Effector CD4-positive, alpha-beta T cell (primary cell): ENCODE measurements at places on chromosomes 3 and 15.
A peak's percentile ranks its signal among the peaks of the same experiment; 100 is the strongest.

- no peak for DNase-seq
Measured at GRCh38 chr3:48474619-48475018, 28.1 kb downstream of the ATRIP start.

- no peak for DNase-seq
Measured at GRCh38 chr3:129635656-129636055, 29.2 kb upstream of the PLXND1 start.

DNA sequence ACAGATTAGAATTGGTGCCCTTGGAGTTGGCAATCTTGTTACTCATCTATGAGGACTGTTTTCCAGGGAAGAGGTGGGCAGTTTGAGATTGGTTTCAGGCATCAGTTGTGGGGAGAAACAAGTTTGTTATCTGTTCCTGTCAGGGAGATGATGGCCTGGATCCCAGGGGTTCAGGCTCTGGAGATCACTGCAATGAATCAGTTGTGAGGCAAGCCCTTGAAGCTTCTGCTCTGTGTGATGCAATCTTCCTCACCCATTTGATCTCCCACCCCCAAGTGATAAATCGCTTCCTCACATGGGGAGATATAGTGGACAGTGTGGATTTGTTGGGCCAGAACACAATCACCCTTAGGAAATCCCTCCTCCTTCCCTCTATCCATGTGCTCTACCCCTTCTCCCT lies 276.6 kb upstream of the LRTM1 start:
- DNase-seq: no peak

- DNase-seq: no peak
Measured at GRCh38 chr3:179630753-179631451, 21.9 kb upstream of the USP13 start.

- no peak for DNase-seq
Measured at GRCh38 chr3:51937611-51938450, 3.9 kb downstream of the RRP9 start.

DNA sequence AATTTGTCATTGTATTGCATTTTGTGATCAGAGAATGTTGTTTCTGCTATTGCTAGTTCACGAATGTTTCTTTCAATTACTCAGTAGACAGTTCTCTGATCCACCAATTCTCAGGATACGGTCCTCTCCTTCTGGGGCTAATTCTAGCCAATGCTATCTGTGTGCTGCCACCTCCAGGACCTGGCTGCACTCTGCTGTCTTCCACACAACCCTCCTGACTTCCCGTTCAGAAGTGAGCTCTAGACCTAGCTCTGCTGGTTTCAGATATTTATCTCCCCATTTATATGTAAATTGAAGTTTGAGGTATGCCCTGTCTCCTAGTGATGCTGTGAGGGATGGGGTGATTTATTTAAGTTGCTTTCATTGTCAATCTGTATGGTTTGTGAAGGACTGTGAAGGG lies 21.7 kb upstream of the UBL7 start:
- DNase-seq: no peak

GRCh38 chr3:184430940-184431339 lies 51.1 kb downstream of the CHRD start:
- DNase-seq: no peak

DNA sequence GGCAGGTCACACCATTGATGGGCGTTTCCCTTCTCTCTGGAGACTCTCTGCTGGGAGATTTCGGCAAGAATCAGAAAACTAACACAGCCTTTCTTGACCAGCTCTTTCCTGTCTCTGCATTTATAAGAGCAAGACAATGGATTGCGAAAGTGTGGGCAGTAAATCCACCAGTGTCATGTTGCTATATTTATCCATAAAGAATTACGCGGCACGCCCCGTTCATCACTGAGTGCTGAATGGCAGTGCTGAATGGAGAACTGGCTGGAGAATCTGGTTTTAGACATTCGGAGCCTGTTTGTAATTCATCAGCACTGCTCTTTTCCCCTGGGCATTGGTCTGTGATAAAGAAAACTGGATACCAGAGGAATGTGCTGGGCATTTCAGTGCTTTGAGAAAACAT lies 2.0 kb upstream of the CEMIP start:
- no peak for DNase-seq

GRCh38 chr3:150760431-150761200 lies 2.4 kb downstream of the SIAH2 start:
- peak; percentile 11 for DNase-seq

DNA sequence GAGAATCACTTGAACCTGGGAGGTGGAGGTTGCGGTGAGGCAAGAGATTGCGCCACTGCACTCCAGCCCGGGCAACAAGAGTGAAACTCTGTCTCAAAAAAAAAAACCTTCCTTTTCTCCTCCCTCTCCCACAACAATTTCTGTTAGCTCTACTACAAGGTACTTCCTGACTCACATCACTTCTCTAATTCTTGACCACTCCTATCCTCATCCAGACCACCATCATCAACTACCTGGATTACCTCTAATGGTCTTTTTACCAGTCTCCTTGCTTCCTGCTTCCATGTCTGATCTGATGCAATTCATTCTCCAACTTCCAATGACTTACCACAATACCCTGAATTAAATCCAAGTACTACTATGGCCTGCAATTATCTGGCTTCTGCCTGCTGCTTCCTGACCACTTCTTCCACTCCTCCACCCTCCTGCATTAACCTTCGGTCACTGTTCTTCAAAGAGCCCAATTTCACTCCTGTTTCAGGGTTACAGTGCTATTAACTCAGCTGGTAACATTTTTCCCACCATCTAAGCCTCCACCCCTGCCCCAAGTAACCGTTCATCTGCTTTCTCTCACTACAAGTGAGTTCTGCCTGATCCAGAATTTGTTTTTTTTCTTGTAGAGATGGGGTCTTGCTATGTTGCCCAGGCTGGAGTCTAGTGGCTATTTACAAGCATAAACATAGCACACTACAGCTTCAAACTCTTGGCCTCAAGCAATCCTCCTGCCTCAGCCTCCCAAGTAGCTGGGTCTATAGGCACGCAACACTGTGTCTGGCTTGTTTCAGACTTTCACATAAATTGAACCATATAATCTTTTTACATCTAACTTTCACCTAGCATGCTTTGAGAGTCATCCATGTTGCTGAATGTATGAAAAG lies 27.8 kb downstream of the DCAF1 start:
- no peak for DNase-seq

DNA sequence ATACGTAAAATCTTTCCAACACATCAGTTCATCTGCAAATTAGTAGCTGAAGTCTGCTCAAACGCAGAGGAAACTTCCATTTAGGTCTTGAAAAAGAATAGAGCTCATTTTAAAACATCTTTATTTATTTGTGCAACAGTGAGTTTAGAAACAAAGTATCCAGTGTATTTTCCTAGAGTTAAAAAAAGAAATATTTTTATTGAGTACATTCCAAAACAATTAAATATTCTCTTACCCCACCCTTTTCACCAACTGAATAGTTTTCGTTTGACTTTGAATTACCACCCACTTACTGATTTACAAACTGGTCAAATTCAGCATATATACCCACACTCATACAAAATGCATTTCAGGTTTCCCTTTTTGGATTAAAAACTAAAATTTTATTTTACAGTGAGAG lies 104.7 kb downstream of the ZBTB20 start:
- DNase-seq: no peak

- DNase-seq: no peak
Measured at GRCh38 chr3:129665024-129665768, 58.7 kb upstream of the PLXND1 start.

DNA sequence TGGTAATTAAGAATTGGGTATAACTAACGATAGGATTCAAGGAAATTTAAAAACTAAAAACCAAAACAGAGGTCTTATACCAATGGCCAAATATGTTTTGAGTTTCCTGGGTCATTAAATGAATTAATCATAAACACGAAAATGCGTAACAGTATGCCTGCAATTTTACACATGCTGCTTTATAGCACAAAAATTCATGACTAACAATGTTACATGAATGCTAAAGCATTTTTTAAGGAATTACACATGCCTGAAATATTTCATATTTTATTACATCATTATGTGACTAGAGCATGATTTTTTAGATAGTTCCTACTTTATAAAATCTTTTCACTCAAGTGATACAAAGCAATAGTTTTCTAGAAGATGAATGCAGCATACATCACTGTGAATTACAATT lies 74.7 kb downstream of the ZNF148 start:
- no peak for DNase-seq

GRCh38 chr3:166029507-166029906 lies 192.3 kb upstream of the BCHE start:
- no peak for DNase-seq

GRCh38 chr15:63729115-63729884 lies 104.4 kb downstream of the HERC1 start:
- no peak for DNase-seq

GRCh38 chr3:12832350-12833221 lies 8.8 kb downstream of the RPL32 start:
- no peak for DNase-seq

- no peak for DNase-seq
Measured at GRCh38 chr3:64612916-64613526, 74.8 kb downstream of the ADAMTS9 start.

DNA sequence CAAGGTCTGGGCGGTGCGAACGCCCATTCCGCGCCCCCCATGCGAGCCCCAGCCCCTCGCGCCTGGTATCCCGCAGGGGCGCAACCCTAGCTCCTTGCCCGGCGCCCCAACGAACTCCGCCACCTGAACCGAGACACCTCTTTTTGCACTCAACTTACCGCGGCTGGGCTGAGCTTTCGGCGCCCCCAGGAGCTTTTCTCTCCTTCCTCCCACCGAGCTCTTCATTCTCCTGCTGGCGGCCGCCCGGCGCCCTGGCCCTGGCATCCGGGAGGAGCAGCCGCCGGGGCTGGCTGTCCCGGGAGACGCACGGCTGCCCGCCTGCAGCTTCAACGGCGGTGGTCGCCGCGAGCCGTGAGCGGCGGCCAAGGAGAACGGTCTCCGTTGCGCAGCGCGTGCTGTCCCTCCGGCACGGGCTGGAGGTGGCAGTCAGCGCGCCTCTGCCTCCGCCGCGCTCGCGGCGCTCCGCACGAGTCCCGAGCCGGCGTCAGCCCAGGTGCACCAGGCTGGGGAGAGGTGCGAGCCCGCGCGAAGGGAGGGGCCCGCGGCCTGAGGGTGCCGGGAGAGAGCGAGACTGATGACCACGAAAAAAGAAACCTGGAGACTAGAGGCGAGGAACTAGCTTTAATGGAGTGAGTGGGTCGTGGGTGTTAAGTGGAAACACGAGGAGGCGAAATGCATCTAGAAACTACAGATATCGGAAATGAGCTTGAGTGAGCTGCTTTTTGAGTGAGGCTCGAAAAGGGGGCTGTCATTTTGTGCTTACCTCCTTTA lies 621.5 kb upstream of the ZNF385D start:
- no peak for DNase-seq

DNA sequence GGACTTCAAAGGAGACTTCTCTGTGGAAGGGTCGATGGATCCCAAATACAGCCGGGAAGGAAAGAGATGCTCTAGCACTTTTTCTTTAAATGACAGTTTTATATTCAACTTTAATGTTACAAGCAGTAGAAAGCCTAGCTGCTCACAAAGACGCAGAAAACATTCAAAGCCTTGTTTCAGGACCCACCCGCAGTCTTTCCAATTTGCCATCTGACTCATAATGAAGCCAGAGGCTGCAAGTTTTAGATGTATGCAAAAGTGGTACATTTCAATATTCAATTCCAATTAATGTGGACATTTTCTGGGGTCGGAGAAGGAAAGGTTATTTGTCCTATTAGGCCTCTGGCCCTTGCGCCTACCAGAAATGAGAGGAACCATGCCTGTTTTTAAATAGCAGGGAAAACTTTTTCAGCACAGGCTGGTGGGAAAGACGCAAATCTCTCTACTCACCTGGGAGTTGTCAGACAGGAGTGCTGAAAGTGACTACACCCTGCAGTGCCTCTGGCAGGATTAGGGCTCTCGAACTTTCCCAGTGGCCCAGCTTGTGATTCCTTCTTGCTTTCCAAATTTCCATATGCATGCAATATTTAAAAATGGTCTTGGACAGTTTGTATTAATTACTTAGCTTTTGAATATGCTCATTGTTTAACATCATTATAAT lies 117.4 kb upstream of the MBNL1 start:
- no peak for DNase-seq

DNA sequence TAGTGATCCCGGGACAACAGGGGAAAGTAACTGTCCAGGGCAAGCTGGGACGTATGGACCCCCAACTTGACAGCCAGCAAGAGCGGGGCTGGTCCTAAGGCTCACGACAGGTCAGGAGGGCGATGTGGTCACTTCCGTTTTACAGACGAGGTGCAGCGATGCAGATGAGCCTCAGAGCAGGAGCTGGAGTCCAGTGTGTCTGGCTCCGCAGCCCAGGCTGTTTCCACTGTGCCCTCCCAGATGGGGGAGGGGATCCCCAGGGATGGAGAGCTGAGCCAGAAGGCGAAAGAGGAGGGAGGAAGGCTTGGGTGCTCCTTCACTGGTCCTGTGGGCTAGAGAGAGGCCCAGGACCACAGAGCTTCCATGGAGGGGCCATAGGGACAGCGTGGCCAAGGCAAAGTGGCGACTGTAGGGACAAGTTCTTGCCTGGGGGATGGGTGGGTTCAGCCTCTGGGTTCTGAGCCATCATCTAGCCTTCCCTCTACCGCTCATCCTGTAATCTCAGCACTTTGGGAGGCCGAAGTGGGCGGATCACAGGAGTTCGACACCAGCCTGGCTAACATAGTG lies 5.7 kb downstream of the SNX33 start:
- no peak for DNase-seq

DNA sequence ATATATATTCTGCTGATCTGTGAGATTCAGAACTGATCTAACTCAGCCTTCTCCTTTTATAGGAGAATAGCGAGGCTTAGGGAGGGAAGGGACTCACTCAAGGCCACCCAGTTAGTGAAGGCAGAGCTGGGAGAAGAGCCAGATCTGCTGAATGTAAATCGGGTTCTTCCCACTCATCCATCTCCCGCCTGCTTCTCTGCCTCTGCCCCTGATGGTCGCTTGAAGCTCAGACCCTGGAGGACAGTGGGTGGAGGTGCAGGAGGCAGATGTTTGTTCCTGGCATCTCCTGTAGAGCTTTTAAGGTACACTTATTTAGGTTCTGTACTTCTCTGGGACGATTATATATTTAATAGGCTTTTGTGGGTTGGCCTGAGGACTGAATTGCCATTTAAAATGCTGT lies 4.3 kb downstream of the PDIA5 start:
- DNase-seq: no peak

DNA sequence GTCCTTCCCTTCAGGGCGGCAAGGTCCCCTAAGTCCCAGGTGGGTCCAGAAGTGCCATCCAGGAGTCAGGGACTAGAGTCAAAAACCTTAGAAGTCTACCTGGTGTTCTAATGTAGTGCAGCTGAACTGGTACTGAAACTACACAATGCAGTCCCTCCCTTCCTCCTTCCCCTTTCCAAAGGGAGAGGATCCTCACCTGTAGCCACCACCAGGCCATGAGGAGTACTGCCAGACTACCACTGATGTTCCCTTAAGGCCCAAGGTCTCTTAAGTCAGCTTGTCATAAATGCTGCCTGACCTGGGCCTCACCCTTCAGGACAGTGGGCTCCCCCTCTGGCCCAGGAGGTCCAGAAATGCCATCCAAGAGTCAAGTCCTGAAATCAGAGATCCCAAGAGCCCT lies 98.9 kb downstream of the ULK4 start:
- DNase-seq: no peak

- DNase-seq: no peak
Measured at GRCh38 chr3:102174832-102175374, 259.9 kb upstream of the ZPLD1 start.
